Right hindlimb (tissue), 1 donor: ENCODE measurements at places on chromosomes 16 and 17.

DNA sequence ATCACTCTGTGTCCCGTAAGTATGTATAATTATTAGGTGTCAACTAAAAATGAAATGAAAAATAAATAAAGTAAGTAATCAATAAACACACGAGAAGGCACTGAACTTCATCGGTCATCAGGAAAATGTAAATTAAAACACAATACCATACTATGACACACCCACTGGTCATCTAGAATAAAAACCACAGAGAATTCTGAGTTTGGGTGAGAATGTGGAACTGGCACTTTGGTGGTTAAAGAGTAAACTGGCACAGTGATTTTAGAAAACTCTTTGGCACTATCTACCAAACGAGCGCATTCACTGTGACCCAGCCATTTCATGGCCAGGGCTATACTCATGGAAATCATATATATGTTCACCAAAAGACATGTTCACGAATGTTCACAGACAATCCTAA, 98.2 kb downstream of the HS3ST3A1 start:
- DNase-seq, result no peak

GRCh38 chr16:17566656-17567450, 96.1 kb upstream of the XYLT1 start:
- DNase-seq, result no peak

GRCh38 chr16:52914428-52914827, 138.3 kb downstream of the CHD9NB start:
- DNase-seq, result no peak

DNA sequence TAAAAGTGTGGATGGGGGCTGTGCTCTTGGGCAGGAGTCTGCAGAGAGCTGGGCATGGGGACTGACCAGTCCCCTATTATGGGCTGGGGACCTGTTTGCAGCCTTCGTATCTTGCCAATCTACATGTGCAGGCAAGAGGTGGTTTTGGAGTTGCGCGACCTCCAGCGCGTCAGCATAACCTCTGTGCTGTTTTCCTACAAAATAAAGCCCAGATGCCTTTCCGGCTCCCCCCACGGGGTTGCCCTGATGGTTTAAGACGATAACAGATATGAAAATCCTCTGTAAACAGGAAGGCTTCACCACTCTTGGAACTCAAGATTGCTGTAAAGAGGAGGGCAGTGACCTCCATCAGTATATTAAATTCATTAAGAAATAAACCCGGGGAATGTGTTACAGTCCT, 16.5 kb upstream of the SPPL2C start:
- no peak for DNase-seq

DNA sequence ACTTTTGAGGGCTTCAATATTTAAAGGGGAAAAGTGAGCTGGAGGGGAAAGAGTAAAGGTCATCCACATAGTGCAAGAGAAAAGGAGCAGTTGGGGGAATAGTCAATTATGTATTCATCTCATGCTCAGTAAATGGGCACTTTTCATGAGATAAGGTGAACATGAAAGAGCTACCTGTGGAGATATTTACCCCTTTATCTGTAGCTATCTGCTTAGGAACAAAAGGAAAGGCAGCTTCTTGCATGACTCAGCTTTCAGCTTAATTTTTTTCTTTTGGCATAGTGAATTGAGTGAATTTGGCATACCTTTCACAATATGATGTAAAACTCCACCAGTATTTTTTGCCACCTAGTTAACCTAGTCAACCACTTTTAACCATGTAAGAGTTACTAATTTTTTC, 26.4 kb downstream of the CPD start:
- no peak for DNase-seq

DNA sequence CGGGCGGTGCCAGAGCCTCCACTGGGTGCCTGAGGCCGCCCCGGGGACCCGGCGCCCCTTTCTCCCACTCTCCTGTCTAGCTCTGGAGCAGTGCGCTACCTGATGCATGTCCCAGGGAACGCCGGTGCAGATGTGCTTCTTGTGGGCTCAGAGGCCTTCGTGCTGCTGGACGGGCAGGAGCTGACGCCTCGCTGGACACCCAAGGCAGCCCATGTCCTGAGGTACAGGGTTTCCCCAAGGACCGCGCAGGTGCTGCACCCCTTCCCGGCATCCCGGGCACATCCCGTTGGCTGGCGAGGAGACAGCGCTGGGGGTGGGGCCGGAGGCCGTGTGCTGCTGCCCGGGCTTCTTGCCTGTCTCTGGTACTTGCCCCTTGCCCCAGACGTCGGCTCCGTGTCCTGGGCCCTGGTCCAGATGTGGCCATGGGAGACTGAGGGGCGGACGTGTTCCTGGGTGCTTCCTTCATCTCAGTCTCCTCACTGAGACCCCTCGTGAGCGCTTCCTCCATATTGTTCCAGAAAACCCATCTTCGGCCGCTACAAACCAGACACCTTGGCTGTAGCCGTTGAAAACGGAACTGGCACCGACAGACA, 12.5 kb downstream of the RGS11 start:
- no peak for DNase-seq

DNA sequence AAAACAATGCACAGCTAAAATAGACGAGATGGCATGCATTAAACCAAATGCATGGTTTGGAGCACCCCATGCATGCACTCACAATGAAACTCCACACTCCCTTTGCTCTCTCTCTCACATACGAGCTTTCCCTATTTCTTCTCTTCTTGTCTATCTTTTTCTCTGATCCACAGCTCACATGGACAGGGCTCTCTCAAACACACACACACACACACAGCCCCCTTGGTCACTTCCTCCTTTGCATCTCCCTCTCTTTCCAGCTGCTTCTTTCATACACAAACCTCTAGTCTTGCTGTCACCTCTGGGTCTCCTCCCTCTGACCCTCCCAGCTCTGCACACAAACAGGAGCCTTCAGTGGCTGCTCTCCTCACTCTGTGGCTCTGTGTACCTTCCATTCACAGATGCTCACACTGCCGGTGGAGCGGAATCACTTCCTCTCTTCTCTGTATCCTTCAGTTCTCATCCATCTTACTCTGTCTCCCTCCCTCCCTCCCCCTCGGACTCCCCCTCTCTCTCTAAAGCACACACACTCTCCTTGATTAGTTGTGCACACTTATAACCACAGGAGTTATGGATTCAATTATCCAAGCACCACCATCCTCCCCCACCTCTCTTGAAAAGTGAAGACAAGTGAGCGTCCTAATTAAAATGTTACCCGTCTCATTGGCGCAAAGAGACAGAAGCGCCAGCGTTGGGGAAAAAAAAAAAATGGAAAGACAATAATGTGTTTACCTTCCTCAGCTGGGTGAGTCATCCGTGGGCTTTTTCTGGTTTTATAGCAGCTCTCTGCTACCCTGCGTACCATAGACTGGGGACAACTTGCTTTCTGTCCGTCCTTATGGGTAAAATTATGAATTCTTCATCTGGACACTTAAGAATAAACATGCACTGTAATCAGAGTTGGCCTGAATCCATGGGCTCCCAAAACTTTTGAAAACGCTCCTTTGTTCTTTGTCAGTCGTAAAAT, 90.8 kb downstream of the SHISA6 start:
- DNase-seq, result no peak

- peak; percentile 49 for DNase-seq
These were observed 4.2 kb downstream of the LDAF1 start for GRCh38 chr16:21162661-21163151.

DNA sequence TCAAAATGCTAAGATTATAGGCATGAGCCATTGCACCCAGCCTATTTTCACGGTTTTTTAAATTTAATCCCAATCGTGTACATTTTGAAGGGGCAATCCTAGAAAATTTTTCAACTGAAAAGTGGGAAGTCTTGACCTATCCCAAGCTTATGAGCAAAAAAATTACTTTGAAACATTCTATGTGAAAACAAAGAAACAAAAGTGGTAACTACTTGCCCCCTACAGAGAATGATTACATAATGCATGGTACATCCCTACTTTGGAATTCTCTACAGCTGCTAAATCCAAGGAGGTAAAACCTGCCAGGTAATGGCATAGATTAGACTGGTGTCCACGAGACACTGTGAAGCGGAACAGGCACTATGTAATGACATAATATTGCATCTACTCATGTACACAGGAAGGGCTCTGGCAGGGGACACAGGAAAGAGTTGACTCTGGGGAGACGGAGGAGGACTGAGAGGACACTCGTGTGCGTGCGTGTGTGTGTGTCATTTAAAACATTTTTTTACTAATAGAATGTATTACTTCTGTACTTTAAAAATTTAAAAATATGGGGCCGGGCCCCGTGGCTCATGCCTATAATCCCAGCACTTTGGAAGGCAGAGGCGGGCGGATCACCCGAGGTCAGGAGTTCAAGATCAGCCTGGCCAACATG, 15.7 kb downstream of the ASGR2 start:
- DNase-seq, result no peak

DNA sequence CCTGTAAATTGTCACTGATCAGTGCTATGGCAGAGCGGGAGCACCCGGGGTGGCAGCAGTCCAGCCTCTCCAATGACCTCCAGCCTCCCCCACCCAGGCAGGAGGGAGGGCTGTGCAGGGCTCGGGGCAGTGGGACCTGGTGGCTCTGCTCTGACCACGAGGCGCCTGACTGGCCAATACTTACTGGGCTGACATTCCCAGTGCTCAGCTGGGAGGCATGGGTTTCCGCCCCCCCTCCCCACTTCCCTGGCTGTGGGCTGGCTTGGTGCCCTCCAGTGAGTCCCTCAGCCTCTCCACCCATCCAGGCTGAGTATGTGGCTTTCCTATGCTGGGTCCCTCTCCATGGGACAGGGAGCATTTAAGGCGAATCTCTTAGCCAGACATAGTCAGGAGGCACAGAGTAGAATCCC, 2.7 kb downstream of the SOCS3 start:
- DNase-seq, result peak; percentile 66

- DNase-seq, result no peak
These were observed 143.4 kb downstream of the SNX11 start for GRCh38 chr17:48250949-48251348.

DNA sequence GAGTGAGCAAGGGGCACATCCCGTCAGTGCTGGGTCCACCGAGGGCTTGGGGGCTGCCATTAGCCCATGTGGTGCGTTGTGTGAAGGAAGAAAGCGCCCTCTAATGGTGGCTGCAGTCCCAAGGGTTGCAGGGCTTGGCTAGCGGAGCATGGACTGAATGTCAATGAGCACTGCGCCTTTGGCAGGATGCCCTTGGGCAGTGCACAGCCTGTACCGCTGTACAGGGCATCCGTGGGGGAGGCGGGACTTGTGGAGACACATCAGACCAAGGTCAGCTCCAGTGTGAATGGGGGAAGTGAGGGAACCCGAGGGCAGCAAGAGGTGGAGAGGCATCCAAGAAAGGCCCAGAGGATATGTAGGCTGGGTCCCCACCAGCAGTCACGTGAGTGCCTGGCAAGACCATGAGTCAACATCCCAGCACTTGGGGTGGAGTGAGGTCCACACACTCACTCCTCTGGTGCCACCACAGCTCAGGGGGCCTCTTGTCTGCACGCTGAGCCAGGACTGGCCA, 75.5 kb upstream of the MED9 start:
- no peak for DNase-seq

DNA sequence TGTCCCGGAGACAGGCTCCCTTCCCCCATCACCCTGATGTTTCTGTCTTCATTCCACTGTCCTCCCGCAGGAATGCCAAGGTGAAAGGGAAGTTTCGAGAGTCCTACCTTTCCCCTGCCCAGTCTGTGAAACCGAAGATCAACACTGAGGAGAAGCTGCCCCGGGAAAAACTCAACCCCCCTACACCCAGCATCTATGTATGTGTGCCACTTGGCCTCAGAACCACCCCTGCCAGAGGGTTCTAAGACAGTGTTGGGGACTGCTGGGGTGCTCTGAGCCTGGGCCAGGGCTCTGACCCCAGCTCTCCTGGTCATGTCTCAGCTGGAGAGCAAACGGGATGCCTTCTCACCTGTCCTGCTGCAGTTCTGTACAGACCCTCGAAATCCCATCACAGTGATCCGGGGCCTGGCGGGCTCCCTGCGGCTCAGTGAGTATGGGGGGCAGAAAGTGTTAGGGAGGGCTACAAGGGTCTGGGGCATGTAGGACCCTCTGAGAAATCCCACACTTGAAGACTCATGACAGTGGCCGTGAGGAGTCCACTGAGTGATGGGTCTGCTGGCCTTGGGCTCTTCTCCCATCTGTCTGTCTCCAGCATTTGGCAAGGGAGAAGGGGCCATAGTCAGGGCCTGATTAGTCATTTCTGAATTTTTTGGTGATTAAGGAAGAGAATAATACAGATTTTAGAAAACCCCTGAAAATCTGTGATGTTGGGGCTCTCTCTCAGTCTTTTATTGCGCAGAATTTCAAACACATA, 4.9 kb upstream of the TMEM88 start:
- DNase-seq, result no peak

DNA sequence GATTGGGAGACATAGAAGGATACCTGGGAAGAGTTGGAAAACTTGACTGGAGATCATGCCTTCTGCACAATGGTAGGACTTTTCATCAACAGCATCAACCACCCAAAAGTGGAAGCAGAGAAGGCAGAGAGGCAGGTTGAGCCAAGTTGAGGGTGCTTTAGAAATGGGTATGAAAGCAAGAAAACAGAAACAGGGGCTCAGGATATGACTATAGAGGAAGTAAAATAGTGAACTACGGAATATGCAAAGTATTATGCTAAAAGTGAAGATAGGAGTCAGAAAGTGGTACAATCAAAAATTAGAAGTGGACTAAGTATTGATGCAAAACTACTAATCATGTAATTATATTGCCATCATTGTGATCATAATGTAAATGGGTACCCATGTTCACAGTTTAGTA, 16.1 kb upstream of the ARHGAP44 start:
- DNase-seq, result no peak

GRCh38 chr17:5793157-5793556, 208.8 kb upstream of the NLRP1 start:
- no peak for DNase-seq

DNA sequence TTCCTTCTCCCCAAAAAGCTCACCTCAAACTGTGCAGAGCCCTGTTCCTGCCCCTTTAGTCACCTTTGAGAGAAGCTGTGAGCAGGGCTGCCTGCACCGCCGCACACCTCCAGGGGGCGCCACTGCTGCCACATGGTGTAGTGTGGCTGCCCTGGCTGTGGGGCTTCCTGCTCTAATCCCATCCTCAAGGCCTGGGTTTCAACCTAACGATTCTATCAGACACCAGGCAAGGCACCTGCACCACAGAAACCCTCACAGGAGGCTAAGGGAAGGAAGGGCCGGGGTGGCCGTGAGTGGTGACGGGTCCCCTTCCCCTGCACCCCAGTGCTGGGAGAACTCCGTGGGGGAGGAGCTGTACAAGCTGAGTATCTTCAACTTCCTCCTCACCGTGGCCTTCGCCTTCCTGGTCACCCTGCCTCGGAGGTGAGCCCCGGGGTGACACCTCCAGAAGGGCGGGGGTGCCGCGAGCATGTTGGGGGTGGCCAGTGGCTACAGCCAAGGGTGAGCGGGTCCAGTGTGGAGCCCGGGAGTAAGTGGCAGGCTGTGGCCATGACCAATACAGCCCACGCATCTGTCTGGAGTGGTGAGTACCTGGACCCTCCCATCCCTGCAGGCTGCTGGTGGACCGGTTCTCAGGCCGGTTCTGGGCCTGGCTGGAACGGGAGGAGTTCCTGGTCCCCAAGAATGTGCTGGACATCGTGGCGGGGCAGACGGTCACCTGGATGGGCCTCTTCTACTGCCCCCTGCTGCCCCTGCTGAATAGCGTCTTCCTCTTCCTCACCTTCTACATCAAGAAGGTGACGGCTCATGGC, 7.0 kb downstream of the TMC8 start:
- no peak for DNase-seq

- DNase-seq, result no peak
These were observed 7.5 kb downstream of the SLC6A4 start for GRCh38 chr17:30228011-30228410.
